ENCODE measurements at places on chromosomes 11 and 22.

GRCh38 chr22:19841641-19842392 is 12.9 kb downstream of the GNB1L start:
- no peak for DNase-seq

- no peak for DNase-seq
Observed at GRCh38 chr22:32617903-32618302, 143.3 kb downstream of the FBXO7 start.

DNA sequence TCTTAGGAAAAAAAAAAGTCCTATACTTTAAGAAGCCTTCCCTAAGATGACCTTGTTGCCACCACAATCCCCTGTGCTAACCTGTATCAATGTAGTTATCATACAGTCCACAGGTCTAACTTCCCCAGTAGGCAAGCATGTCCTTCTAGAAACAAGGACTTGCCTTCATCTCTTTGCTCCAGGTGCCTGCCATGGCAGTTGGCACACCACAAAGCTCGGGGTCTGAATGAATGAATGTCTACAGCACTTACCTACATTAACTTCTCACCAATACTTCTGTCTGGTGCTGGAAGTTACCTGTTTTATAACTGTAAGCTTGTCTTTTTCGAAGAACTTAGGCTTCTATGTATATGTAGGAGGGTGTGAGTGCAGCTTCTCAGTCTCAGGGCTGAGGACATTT is 23.4 kb downstream of the CLPB start:
- no peak for DNase-seq

- no peak for DNase-seq
Observed at GRCh38 chr11:9849389-9849788, 185.5 kb downstream of the SWAP70 start.

DNA sequence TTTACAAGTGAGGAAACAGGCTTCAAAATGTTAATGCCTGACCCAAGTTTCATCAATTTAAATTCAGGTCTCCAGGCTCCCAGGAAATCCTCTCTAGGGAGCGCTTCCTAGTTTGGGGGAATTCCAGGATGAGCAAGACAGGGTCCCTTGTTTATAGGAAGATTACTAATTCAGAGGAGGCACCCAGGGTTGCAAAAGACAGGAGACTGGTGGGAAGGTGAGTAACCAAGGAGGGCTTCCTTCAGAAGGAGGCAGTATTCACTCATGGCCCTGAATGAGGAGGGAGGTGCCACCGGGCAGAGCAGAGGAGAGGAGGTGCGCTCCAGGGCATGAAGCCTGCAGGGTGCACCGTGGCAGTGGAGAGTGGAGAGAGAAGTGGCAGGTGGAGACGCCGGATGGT is 1.6 kb downstream of the TMEM132A start:
- DNase-seq, result no peak

DNA sequence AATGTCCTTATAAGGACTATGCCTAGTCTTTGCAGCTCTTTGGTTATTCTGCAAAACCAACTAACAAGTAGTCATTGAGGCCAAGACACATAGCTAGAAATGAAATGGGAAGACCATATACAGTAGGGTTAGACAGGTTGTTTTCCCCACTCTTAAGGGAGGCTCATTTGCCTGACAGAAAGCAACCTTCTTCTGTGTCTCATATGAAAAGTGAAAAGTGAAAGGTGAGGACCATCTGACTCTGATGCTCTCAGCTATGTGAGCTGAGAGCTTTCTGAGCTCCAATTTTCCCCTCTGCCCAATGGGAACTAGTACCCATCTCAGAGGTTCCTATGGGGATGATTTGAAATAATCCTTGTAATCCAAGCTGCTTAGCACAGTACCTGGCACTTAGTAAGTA is 142.0 kb upstream of the BDNF start:
- no peak for DNase-seq

- no peak for DNase-seq
Observed at GRCh38 chr11:128789497-128790150, 77.5 kb downstream of the KCNJ1 start.

DNA sequence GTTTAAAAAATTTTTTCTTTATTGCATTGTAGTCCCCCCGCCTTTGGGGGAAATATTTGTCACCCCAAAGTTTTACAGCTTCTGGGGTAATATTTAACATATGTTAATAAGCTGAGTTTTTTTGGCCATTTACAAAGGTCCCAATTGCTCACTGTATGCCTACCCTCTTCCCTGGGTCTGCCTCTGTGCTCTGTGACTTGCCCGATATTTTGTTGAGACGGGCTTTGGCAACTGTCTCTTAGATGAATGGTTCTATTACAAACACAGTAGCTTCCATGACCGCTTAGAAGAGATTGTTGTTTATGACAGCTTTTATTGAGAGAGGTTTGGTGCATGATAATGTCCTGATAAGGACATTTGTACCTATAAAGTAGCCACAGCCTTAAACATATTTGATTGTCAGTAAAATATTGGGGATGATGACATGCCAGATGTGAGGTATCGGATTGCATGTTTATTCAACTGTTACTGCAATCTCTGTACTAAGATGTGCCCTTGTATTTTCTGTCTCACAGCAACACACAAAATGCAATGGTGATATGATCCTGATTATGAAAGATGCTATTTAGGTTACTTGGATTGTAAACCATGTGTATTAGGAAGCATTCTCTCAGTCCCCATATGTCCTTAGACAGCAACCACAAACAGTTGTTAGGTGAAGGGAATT is 103.1 kb downstream of the TEAD1 start:
- no peak for DNase-seq

- no peak for DNase-seq
Observed at GRCh38 chr11:126515501-126515900, 160.0 kb downstream of the ST3GAL4 start.

GRCh38 chr22:19974268-19974861 is 32.7 kb upstream of the TXNRD2 start:
- no peak for DNase-seq

- no peak for DNase-seq
Observed at GRCh38 chr22:46481386-46481785, 56.0 kb downstream of the CELSR1 start.

DNA sequence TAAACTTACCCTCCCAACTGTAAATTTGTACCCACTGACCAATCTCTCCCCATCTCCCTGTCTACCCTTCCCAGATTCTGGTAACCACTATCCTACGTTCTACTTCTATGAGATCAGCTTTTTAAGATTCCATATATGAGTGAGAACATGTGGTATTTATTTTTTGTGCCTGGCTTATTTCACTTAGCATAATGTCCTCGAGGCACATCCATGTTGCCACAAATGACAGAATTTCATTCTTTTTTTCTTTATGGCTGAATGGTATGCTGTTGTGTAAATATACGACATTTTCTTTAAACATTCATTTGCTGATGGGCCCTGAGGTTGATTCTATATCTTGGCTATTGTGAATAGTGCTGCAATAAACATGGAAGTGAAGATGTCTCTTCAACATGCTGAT is 74.7 kb upstream of the RRM1 start:
- no peak for DNase-seq

GRCh38 chr11:131957875-131958274 is 587.5 kb downstream of the NTM start:
- DNase-seq, result no peak

GRCh38 chr22:49929211-49929979 is 11.0 kb downstream of the CRELD2 start:
- DNase-seq, result peak; percentile 45

GRCh38 chr11:74338963-74339362 is 27.5 kb upstream of the P4HA3 start:
- DNase-seq, result no peak

- no peak for DNase-seq
Observed at GRCh38 chr11:64316672-64317324, 561 bp downstream of the TRMT112 start.

GRCh38 chr11:110897035-110897434 is 184.8 kb upstream of the ARHGAP20 start:
- no peak for DNase-seq

DNA sequence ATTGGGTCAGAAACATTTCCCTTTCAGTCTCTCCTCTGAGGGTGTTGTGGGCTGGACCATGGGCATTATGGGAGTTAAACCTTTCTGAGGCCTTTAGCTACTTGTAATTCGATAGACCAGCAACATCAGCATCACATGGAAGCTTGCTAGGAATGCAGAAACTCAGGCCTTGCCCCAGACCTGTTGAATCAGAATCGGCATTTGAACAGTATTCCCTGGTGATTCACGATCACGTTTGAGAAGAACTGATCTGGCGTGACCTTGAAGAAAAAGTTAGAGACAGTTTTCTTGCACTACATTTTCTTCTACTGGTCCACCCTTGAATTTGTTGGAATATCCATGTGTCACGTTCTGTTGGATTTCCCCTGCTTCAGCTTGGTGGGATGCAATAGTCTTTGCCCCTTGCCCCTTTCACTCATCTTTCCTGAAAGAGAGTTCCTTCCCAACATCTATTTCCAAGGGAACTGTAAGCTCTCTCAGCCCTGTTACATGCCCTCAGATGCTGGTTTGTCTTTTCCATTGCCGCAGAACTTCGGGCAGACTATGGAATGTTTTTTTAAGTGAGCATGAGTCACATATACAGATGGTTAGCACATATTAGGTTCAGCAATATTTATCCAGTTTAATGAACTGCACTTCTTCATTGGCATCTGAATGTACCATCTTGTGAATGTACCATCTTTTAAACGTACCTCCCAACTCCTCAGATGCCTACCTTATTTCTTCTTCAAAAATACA is 23.9 kb downstream of the EHF start:
- no peak for DNase-seq

- no peak for DNase-seq
Observed at GRCh38 chr11:104830508-104830907, 67.8 kb downstream of the CASP12 start.

GRCh38 chr11:77868744-77869143 is 47.8 kb downstream of the AAMDC start:
- DNase-seq, result no peak

GRCh38 chr11:75514596-75514995 is 11.1 kb downstream of the GDPD5 start:
- no peak for DNase-seq

DNA sequence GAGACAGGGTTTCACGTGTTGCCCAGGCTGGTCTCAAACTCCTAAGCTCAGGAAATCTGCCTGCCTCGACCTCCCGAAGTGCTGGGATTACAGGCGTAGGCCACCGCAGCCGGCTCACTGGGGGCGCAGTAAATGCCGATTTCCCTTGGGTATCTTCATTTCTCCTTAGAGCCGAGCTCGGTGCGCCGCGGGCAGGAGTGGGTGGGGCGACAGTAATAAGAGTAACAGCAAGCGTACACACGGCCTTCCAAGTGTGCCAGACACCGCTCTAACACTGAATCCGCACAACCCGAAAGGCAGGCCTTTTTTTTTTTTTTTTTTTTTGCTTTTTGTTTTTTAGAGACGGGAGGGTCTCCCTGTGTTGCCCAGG is 500 bp upstream of the ADSL start:
- no peak for DNase-seq

Data from activated CD8-positive, alpha-beta memory T cell treated with anti-CD3 and anti-CD28 coated beads for 4 hours (primary cell).